Stimulated activated CD4-positive, alpha-beta T cell treated with anti-CD3 and anti-CD28 coated beads, Interleukin-2, amount 100 ng/mL, for 24 hours (primary cell): ENCODE measurements at places on chromosomes 5 and 9.

- DNase-seq: no peak
Observed at GRCh38 chr5:152086668-152087067, 162.0 kb upstream of the GLRA1 start.

- DNase-seq: no peak
Observed at GRCh38 chr5:153991168-153991567, 47.5 kb downstream of the FAM114A2 start.

GRCh38 chr5:142871363-142872193 is 101.4 kb downstream of the ARHGAP26 start:
- DNase-seq: no peak

DNA sequence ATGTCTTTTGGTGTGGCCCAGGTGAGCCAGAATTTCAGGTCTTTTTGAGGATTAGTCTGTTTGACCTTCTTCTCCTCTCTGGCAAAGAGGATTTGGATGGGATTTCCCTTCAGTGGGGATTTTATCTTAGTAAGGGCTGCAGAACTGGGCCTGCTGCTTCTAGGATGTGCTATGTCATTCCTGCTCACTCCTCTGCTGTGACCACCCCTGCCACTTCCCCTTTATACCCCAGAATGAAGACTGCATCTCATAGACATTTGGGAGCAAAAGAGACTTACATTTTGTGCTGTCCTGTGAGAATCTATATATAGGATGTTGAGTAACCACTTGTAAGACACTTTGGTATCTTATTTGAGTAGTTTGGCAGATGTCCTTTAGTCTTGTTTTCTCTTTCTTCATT is 76.2 kb downstream of the ARHGAP26 start:
- no peak for DNase-seq

DNA sequence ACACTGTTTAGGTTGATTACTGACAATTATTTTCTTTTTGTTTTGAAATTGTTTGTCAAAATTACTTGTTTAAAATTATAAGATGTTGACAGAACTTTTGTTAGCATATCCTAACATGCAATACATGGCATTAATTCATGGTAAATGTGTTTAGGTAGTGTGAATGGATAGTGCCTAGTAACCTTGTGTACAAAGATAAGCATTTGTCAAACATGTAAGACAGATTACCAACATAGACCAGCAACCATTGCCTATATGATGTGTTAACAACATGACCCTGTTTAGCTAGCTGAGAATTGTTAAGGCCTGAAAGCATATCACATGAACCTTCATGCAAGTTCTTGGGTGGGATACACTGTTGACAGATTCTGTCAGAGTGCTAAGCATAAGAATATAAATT is 13.4 kb downstream of the MAN2A1 start:
- no peak for DNase-seq

DNA sequence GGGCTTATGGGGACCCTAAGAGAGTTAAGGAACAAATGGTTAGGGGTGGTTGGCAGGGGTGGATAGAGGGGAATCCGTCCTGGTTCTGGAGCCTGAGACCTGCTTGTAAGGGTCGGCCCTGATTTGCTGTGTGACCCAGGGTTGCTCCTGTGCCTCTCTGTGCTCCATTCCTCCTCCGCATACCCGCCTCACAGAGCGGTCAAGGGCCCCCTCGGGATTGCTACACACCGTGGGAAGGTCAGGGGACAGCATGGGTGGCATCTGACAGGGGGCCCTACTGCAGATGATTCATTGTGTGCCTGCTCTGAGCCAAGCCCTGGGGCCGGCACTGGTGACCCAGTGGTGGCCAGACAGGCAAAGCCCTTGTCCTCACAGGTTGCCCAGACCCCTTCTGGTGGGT is 162.3 kb downstream of the GAPVD1 start:
- DNase-seq: no peak

- no peak for DNase-seq
Observed at GRCh38 chr5:128483738-128484137, 54.3 kb downstream of the FBN2 start.

GRCh38 chr5:93403141-93403928 is 177.7 kb downstream of the NR2F1-AS1 start:
- DNase-seq: no peak

GRCh38 chr9:98162613-98163012 is 29.8 kb downstream of the CORO2A start:
- DNase-seq: no peak

DNA sequence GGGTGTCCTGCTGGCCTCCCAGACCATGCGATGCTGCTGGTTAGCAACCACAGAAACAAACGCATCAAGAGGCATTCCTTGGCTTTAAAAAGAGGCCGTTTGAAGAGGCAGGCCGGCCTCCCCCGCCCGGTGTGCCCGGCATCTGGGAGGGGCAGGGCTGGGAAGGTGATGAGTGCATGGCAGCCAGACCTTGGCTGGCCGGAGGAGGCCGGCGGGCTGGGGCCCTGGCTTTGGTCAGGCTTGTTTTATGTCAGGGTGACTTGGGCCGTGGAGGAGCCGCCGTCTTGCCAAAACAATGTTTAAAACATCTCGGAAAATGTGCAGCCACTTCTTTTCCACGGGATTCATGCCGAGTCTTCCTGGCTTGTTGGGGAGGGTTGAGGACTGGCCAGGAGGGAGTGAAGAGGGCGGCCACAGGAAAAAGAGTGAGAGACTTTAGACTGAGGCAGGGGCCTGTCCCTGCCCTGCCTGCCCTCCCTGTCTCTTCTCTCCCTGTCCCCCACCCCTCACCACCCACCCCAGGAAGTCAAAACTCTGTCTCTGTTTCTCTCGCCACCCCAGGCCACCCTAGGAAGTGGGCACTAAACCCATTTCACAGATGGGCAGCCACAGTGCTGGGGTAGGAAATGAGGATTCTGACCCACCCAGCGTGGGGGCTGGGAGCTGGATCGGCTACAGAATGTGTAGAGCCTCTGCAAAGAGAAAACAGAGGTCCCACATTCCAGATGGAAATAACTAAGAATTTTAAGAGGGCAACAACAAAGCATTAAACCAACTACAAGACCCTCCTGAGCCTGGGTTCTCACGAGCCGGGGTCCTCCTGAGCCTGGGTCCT is 143.0 kb downstream of the RXRA start:
- DNase-seq: no peak

DNA sequence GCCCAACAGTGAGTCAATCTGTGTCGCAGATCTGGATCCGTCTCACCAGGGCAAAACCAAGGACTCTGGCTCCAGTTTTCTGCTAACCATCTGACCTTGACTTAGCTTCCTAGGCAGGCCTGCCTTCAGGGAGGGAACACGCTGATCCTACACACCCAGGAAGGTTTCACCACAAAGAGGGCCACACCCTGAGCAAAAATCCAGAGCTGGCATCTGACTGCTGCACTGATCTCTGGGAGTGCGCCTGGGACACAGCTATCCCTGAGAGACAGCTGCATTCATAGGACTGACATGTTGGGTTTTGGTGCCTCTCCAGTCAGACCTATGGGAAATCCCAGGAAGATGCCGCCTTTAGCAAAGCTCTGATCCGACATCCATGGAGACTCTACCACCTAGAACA is 47.5 kb downstream of the CDK5RAP2 start:
- no peak for DNase-seq

DNA sequence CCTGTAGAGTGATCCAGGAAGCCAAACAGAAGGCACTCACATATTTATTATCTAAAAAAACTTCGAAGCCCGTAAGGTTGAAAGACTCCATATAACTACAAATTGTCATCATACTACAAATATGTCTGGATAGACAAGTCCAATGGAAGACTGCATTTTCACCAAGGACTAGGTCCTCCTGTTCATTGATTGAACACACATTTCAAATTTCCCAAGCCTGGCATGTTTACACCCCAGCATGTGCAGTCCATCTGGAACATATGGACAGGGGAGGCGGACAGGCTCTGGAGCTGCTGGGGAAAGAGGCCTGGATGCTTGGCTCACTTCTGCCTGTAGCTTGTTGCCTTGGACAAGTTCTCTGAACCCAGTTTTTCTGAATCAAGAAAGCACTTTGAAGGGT is 378.7 kb downstream of the ENC1 start:
- no peak for DNase-seq

GRCh38 chr5:82635561-82636288 is 357.6 kb upstream of the RPS23 start:
- DNase-seq: no peak

DNA sequence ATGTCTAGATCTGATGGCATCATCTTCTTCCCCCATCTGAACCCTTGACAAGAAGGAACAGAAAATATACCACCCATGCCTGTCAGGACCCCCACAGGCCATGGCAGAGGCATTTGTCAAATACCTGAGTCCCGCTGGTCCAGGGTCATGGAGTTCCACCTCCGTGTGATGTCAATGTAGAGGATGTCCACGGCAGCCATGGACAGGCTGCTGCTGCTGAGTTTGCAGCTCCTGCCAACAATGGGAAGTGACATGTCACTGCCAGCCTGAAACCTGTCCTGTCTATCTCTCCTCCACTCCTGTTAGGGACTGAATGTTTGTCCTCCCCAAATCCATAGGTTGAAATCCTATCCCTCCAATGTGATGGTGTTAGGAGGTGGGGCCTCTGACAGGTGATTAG is 208.8 kb downstream of the DAB2IP start:
- DNase-seq: no peak

GRCh38 chr5:53942724-53943123 is 367.6 kb downstream of the ARL15 start:
- DNase-seq: no peak

DNA sequence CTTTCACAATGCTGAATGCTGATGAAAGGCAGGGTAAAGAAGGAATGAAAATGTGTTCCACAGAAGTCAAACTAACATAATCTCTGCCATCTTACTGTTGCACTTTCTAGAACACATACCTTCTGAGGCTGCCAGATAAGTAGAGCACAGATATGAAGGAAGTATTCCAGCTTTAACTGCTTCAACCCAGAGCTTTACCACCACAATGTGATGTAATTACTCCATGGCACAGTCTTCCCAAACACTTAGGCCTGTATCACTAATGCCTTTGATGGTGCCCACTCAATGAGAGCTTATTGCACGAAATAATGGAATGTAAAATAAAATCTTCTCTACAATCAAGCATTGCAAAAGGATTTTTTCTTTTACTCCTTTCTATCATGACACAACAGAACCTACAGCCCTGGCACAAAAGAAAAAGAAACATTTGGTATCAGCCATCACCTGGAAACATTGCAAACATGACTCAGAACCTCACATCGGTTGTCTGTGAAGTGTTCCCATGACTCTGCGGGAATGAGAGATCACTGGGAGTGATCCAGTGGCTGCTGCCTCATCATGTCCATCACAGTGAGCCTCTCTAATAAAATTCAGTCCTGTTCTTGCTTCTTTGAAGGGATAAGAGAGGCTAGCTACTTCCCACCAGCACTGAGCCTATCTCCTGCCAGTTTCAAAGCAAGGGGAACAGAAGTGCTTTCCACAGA is 385.8 kb downstream of the EFNA5 start:
- DNase-seq: no peak

DNA sequence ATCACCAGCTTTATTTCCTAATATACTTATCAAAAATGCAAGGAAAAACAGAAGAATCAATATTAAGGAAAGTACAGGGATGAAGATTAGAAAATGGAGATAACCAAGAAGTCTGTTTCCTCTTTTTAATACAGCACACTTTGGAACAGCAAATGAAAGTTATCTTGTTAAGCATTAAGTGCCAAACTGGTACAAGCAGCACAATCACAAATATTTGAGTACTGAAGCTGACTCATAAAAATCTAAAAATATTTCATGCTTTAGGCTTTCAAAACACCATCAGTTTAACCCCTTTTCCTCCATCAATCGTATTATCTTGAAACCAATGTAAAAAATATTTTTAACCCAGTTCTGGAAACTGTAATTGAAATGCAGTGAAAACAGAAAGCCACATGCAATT is 2.7 kb downstream of the FBXW11 start:
- no peak for DNase-seq

- DNase-seq: no peak
Observed at GRCh38 chr5:102834438-102834964, 79.4 kb downstream of the PAM start.

- no peak for DNase-seq
Observed at GRCh38 chr9:91246846-91247245, 114.9 kb downstream of the AUH start.

- DNase-seq: no peak
Observed at GRCh38 chr5:173488144-173488543, 128.3 kb downstream of the BOD1 start.

GRCh38 chr9:7659766-7660165 is 139.8 kb downstream of the DMAC1 start:
- DNase-seq: no peak

DNA sequence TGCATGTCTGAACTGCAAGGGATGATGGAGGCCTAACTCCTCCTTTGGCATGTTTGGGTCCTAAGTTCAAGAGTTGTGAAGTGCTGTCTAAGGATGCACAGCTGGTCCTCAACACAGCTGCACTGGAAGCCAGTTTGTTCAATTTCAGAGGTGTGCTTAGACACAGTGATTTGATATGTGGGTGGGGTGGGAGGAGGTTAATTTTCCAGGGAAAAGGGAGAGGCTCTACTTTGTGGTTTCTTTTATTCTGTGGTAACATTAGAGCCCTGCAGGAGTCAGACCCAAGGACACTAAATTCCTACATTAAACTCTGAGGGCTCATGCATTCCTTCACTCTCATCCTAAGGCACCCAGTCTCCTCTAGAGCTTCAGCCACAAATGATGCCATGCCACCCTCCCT is 188.4 kb upstream of the MAST4 start:
- no peak for DNase-seq

DNA sequence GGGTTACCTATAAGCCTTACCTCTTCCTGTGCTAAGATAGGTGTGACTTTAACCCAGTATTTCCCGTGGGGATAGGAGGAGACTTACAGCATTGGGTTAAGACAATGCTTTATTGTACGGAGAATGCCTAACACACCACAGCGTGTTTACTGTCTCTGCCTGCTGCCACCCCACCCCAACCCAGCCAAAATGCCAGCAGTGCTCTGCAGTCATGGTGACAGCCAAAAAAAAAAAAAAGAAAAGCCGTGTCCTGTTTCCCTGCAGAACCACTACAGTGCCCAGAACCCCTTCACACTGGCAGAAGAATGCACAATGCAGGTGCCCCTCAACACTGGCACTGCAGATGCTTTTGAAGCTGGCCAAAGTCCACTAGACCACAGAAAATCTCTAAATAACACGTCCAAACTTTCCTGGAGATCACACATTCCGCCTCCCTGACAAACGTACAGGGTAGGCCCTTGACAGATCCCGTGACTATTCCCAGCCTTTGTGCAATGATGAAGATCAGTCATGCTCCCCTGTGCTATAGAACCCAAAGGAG is 102.2 kb downstream of the SERINC5 start:
- DNase-seq: no peak

DNA sequence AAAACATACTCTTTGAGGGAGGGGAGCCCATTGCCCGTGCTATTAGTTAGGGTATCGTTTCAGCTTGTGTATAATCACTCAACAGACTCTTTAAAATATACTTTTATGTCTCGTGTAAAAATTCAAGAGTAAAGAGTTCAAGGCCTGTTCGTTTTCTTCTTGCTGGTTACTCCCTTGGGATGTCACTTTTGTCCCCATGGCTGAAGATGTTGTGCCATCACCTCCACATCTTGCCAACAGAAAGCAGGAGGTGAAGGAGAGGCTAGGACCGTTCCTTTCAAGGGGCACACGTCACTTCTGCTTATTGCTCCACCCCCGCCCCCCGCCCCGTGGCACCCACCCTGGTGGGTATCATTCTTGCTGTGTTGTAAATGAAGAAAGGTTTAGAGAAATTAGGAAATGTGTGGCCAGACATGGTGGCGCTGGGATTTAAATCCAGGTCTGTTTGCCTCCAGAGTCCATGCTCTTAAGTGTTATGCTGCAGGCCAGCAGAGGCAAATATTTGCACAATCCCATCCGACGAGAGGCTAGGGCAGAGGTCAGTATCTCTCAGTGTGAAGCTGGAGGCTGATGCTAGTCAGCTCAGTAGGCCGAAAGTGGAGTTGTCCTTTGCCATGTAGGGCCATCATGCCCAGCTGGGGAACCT is 3.0 kb downstream of the MLANA start:
- no peak for DNase-seq

- no peak for DNase-seq
Observed at GRCh38 chr5:156020647-156021046, 306.3 kb upstream of the SGCD start.
